ENCODE measurements at places on chromosomes 5 and 9.

- no peak for DNase-seq
Measured at GRCh38 chr5:150112201-150113046, 26.1 kb upstream of the CSF1R start.

DNA sequence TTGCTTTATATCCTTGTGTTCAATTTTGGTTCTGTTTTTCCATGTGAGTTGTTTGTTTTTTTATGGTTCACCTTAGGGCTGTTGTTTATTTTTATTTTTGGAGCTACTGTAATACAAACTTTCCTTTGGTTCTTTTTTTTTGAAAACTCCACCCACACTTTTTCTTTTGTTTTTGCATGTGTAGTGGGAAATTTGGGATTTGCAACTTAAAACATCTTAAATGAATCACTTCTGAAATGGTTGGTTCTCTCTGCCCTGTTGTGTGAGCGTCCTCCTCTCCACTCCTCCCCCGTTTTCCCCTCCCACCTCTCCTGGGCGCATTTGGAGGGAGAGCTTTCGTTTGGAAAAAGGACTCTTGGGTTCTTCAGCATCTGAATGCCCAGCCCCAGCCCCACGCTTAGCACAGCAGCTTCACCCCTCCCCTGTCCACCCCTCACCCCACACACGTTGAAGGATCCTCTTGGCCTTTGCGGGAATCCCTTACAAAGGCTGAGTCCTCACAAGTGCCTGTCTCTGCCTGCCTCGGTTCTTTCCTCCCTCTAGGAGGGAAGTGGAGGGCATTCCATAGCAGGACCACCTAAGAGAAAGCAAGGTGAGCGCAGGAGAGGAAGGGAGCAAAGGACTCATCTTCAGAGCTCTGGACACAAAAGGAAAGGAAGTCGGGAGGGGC is 67.2 kb downstream of the DMRT1 start:
- no peak for DNase-seq

GRCh38 chr5:57442080-57442839 is 40.4 kb downstream of the ACTBL2 start:
- DNase-seq, result no peak

- DNase-seq, result no peak
Measured at GRCh38 chr9:22050924-22051323, 41.8 kb upstream of the CDKN2B start.

DNA sequence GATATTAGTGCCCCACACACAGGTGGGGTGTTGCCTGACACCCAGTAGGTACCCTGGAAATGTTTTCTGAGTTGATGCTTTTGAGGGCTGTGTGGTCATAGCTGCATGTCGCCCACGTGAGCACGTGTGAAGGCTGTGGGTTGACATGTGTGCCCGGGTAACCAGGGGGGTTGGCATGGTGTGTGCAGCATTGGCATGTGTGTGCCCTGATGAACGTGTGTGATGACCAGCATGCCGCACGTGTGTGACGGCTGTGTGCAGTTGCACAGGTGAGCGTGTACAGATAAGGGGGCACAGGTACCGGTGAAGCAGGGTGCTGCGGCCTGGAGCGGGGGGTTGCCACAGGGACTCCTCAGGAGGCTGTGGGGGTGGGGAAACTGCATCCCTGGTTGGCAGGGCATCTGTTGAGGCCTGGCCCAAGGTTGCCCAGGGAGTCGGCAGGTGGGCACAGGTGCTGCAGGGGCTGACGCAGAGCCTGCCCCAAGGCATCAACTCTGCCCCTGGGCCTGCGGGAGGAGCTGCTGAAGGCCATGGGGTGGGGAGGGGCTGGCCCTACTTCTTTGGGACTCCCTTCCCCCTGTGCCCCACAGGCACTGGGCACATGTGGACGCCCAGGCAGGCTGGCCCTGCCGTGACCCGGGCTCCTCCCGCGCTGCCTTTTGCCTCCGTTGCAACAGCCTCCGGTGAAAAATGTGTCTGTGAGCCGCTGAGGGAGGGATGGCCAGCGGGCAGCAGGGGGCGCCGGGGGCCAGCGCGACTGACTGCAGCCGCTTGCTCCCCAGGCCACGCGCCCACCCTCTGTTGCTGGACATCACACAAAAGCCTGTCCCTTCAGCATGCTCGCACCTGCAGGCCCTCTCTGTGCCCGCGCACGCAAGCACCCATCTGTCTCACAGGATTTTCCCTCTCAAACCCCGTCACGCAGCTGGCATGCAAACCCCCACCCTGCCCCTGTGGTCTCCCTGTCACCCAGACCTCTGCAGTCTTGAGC is 2.2 kb downstream of the UNC5A start:
- no peak for DNase-seq

GRCh38 chr5:171695804-171696203 is 89.8 kb upstream of the SMIM23 start:
- DNase-seq, result no peak

- no peak for DNase-seq
Measured at GRCh38 chr9:87628346-87628745, 97.6 kb upstream of the CTSL start.

- peak; percentile 66 for DNase-seq
Measured at GRCh38 chr9:89605465-89606048, 745 bp downstream of the GADD45G start.

GRCh38 chr5:52328220-52328806 is 459.4 kb upstream of the ITGA1 start:
- no peak for DNase-seq

DNA sequence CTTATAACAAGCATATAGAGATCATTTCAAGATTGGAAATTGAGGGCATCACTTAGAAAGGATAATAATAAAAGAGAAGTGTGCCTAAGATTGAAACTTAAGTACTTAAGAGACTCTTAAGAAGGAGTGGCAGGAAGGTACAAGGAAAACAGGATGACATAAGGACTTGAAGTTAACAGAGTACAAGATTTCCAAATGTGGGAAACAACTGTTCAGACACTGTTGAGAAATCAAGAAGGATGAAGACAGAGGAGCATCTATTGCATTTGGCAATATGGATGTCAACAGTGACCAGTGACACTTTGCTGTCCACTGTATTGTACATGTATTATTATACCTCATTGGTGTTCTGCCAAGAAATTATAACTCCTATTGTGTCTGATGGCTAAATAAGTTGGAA is 157.8 kb upstream of the PTGER4 start:
- DNase-seq, result no peak

- DNase-seq, result no peak
Measured at GRCh38 chr9:116585896-116586295, 101.2 kb upstream of the TRIM32 start.

GRCh38 chr5:153572411-153573145 is 82.1 kb downstream of the GRIA1 start:
- DNase-seq, result no peak

- no peak for DNase-seq
Measured at GRCh38 chr9:17622749-17623148, 43.9 kb downstream of the SH3GL2 start.

- no peak for DNase-seq
Measured at GRCh38 chr9:77003366-77003765, 16.1 kb upstream of the FOXB2 start.

DNA sequence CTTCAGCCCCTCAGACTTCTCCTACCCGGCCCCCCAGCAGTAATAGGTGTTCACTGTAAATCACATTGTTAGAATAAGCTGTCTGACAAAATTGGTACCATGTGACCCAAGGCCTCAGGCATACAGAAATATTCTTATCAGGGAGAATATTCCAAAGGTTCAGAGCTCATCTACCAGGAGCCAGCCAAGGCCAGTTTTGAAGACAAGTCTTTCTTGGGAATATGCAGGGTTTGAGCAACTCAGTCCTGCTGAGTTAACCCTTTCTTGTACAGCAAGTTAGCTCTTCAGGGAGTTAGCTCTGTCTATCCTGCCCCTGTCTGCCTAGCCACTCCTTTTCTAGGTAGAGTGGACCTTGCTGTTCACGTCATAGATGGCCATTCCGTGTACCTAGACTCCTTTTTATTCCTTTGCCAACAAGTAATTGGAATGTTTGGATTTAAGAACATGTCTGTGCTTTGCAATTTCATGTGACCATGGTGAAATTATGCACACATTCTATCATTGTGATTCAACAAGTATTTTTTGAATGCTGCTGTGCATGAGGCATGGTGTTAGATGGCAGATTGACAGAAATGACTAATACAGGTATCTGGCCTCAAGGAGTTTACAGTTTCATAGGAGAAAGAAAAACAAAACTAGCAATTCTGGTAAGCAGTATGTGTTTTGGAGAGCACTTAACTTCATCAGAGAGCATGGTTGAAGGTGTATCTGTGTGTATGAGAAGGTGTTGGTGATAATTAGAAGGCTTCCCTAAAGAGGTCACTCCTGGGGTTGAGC is 22.6 kb downstream of the TGFBR1 start:
- no peak for DNase-seq

DNA sequence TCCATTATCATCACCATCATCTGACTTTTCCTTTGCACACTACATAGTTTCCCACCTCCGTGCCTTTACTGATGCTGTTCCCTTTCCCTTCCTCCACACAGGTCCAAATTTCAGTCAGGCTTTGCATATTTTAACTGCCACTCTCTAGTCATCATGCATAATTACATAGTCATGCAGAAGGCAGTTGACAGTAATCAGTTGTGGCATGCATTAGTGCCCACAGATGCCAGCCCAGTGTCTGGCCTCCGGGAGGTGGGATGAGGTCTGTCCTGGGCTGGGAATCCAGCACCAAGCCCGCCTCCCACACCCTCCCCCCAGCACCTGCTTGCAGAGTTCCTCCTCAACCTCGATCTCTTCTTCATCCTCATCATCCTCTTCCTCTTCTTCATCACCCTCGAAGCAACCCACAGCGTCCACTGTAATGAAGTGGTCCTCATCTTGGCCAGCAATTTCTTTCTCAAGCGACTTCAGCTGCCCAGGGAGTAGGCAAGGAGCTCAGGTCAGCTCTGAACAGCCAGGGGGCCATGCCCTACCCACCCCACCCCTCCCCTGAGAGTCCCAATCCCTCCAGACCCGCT is 8.8 kb downstream of the BBLN start:
- no peak for DNase-seq

- no peak for DNase-seq
Measured at GRCh38 chr5:66277981-66278380, 133.9 kb downstream of the SREK1 start.

- DNase-seq, result no peak
Measured at GRCh38 chr9:137173796-137174664, 2.2 kb upstream of the TMEM210 start.

DNA sequence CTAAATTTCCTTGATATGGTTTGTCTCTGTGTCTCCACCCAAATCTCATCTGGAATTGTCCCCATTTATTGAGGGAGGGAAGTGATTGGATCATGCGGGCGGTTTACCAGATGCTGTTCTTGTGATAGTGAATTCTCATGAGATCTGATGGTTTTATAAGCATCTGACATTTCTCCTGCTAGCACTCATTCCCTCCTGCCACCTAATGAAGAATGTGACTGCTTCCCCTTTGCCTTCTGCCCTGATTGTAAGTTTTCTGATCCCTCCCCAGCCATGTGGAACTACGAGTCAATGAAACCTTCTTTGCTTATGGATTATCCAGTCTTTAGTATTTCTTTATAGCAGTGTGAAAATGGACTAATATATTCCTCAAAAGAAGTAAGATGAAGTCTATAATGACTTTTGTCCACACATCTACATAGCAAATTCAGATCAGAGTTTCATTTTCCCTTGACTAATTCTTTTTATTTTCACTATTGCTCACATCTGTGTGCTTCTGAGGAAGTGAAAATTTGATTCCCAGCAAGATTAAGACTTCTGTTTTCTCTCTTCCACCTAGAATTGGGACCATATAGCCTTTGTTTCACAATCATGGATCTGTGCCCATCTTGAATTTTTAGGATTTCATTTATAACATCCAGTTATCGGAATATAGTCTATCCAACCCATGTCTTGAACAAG is 393.5 kb downstream of the DMAC1 start:
- no peak for DNase-seq

DNA sequence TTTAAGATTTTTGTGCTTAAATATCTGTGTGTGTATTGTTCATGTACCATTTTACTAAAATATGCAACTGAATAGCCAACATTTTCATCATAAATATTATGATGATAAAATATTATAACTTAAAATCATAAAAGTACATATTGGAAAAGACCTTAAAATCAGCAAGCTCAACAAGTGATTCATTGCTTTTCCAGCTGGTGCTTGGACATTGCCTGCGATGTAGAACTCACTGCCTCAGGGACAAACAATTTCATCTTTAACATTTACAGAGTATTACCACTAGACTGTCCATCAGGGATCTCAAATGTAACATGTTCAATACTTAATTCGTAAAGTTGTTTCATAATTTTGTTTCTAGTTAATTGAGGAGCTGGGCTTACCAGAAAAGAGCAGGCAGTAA is 17.5 kb upstream of the SMARCA2 start:
- DNase-seq, result no peak

GRCh38 chr9:9352877-9353481 is 1259.8 kb downstream of the PTPRD start:
- DNase-seq, result no peak

- DNase-seq, result no peak
Measured at GRCh38 chr5:69038539-69038938, 55.3 kb upstream of the SLC30A5 start.

- DNase-seq, result no peak
Measured at GRCh38 chr9:101176384-101176783, 147.9 kb downstream of the PLPPR1 start.

GRCh38 chr9:127975376-127976315 is 5.1 kb downstream of the EEIG1 start:
- DNase-seq, result peak; percentile 28

DNA sequence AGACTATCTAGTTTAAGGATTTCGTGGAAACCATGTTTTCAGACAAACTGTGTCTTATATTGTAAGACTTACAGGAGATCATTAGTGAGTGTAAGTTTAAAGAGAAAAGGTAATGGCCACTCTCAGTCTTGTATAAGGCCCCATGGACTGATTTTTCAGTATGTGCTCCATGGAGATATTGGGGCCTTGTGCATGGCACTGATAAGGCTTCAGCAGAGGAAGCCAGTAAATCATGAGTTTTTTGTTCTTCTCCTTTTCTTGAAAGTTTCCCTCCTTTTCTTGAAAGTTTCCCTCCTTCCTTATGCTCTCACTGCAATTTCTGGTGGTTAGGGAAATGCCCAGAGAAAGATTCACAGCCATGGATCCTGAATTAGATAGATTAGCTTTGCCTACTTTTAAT is 471.3 kb downstream of the LRRC70 start:
- no peak for DNase-seq

DNA sequence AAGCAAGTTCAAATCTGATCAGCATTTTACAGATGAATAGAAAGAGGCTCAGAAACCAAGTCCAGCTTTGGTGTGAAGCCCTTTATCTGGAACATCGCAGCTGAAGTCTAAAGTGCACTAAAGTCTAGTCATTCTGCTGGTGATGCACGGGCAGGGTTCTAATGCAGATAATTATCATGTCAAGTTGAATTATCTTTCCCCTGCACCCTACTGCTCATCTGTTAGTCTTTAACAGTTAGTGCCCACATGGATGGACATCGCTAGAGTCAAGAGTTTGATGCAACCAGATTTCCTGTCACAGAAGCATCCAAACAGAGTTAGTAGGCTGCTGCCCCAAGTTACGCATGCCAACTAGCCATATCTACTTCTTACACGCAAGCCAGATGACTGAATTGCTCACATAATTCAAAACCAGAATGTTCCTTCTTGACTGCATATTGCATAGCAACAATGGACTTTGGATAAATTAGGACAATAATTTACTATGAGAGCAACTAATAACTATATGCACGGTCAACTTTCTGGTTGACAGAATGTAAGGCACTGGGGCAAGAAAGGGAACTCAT is 1.6 kb upstream of the TOMM5 start:
- DNase-seq, result no peak

Data from CD8-positive, alpha-beta T cell (primary cell).